Right lung (tissue), 10 donors: ENCODE measurements at places on chromosomes 1 and 21.

DNA sequence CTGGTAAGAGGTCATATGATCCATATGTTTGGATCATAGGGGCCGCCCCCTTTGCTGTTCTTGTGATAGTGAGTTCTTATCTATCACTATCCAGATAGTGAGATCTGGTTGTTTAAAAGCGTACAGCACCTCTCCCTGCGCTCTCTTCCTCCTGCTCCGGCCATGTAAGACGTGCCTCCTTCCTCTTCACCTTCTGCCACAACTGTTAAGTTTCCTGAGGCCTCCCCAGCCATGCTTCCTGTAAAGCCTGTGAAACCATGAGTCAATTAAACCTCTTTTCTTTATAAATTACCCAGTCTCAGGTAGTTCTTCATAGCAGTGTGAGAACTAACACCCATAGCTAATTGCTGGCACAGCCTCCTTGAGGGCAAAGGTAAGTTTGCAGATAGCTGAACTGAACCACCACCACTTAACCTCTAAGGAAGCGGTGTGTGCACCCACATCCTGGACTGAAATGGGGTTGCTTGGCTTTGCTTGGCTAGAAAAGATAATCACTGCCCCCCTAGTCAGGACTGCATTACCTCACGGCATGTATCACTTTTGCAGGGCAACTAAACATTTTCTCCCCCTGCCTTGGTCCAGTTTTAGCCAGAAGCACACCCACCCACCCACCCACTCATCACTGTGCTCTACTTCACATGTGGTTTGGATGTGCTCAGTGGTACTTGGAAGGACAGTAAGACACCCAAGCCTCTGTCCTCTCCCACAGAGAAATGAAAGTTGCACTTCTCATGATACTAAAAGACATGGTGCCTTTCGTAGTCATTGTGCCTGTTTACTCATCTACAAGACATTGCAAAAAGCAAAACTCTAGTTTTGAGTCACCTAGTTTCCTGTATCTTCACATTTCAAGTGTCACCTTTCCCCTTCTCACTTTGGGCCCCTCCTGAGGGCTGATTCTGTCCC, 23.1 kb upstream of the PTAFR start:
- DNase-seq = no peak

GRCh38 chr21:45262616-45263015, 25.1 kb downstream of the POFUT2 start:
- DNase-seq = no peak

GRCh38 chr21:43664358-43664757, 5.0 kb downstream of the RRP1B start:
- no peak for DNase-seq

DNA sequence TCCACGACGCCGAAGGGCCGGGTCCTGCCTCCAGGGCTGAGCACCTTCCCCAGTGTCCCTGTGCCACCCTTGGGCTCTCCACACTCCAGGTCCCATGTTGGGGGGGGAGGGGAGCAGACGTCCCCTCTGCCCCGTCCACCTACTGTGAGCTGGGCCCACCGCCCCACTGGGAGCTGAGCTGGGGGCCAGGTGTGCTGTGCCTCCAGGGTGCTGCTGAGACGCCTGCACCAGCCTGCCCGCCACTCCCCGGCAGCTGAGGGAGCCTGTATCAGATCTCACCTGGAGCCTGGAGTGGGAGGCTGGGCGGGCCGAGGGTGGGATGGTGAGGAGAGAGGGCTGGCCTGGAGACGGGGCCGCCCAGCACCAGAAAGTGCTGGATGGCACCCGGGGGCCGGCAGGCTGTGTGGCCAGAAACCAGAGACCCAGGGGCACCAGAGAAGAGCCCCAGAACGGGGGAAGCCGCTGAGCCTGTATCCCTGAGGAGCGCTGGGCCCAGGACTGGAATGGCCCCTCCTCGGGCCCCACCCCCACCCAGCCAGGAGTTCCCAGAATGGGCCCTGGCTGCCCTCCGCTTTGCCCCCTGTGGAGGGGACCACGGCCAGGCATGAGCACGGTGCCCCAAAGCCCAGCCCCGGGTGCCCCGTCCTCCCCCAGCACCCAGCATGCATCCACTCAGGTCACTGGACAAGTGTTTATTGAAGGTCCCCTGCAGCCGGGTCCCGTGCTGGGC, 3.4 kb downstream of the TNFRSF18 start:
- no peak for DNase-seq

DNA sequence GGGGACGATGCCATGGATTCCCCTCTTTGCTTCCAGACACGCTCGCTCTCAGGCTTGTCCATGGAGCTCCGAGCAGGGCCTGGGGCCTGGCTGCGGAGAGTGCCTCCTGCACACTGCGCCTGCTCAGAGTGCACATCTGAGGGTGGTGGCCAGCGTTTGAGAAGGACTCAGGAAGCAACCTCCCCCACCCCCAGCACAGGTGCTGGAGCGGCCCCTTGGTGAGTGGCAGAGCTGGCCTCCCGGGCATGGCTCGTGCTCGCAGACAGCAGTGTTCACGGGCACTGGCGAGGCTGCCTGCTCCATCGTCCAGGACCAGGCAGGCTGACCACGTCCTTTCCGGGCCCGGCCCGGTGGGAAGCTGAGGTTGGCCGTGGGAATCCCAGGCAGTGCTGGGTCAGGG, 2.8 kb downstream of the SPATC1L start:
- no peak for DNase-seq

DNA sequence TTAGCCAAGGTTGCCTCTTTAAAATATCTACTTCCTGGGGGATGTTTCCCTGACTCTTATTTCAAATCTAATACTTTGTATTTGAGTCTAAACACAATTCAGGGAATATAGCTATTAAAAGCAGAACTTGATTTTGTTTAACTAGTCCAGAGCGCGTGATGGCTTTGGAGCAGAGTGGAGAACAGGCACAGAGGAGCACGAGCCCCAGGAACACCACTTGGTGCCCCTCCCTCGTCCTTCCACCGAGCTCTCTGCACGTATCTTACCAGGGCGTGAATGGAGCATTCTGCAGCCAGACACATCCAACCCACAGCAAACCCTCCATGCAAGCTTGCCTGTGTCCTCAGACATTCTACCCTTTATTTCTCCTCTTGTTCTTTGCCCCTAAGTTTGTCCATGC, 14.1 kb downstream of the KIF26B start:
- DNase-seq = no peak

DNA sequence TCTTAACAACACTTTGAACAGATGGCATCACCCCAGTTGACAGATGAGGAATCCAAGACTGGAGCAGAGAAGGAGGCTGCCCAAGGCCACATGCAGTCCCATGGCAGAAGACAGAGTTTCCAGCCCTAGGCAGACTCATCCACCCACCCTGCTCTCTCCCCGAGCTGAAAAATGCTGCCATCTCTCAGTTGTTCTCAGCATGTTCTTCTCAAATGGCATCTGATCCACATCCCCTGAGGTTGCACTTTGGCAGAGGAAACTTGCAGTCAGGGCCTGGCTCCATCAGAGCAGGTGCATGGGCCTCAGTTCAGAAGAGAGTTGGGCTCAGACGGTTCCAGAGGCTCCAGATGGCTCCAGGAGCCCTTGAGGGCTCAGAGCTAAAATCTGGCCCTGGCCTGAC, 709.4 kb downstream of the MATN1 start:
- no peak for DNase-seq

GRCh38 chr1:50929376-50929958, 30.6 kb downstream of the FAF1 start:
- peak; percentile 5 for DNase-seq

GRCh38 chr1:224106568-224107281, 7.2 kb upstream of the FBXO28 start:
- peak; percentile 5 for DNase-seq

- peak; percentile 95 for DNase-seq
These were observed 13.4 kb downstream of the PLEKHO1 start for GRCh38 chr1:150162862-150163706.

DNA sequence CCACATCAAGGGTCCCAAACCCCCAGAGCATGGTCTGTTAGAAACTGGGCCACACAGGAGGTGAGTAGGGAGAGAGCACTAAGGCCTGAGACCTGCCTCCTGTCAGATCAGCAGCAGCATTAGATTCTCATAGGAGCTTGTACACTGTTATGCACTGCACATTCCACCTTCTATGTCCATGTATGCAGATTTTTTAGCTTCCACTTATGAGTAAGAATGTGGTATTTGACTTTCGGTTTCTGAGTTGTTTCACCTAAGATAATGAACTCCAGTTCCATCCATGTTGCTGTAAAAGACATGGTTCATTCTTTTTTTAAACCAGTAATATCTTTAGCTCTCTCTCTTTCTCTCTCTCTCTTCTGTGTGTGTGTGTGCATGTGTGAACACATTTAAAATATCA, 663 bp upstream of the GBP6 start:
- DNase-seq = no peak

- peak; percentile 61 for DNase-seq
These were observed 1.1 kb downstream of the ADGRL2 start for GRCh38 chr1:81801651-81802456.

DNA sequence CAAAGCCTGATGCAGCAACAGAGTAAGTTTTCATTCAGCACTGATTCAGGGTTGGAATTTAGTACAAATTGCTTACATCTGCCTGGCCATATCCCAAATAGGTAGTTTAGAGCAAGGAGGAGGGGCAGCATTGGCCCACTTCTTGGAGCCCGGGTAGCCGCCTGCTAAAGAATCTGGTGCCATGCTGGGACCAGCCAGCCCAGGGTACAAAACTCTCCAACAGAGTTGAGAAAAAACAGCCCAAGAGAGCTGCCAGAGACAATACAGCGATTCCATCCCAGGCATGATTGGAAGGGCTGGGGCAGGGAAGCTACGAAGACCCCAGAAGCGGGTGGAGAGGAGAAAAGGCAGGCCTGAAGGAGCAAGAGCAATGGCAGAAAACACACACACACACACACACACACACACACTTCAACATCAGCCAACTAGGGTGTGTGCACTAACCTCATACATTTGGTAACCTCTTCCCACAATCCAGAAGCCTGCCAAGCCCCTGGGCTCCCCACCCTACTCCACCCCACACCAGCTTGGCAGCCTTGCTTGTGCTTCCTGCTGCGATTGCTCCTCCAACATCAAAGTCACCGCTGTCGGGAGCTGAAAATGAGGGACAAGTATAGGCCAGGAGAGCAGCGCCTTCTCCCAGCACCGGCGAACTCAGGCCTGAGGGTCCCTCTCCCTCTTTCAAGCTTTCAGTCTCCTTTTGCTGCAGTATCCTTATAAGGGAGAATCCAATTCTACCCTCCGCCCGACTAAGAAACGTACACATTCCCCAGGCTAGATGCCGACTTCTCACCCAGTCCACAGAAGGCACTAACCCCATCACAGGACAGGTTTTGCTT, 1.2 kb downstream of the PIK3C2B start:
- peak; percentile 67 for DNase-seq

GRCh38 chr1:86866665-86867064, 47.3 kb downstream of the SELENOF start:
- DNase-seq = no peak

- DNase-seq = no peak
These were observed 20.5 kb upstream of the MYBPHL start for GRCh38 chr1:109327285-109327684.

DNA sequence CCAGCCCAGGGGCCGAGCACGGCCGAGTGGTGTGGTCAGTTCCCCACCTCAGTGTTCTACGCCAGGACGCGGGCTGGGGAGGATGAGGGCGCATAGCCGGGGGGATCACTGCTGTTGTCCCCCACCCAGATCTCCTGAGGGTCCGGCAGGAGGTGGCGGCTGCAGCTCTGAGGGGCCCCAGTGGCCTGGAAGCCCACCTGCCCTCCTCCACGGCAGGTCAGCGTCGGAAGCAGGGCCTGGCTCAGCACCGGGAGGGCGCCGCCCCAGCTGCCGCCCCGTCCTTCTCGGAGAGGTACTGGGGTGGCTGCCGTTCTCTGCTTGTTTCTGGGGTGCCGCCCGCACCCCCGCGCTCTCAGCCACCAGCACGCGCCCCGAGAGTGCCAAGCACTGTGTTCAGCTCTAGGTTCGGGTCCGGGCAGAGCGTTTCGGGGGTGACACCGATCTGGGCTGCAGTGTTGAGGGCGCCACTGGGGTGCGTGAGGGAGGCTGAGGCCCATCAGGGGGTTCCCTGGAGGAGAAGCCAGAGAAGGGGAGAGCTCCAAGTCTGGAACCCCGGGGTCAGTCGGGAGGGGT, 17.4 kb downstream of the SAMD11 start:
- DNase-seq = no peak

- peak; percentile 82 for DNase-seq
These were observed 12.1 kb upstream of the NES start for GRCh38 chr1:156689035-156689952.

GRCh38 chr1:5916572-5917280, 75.5 kb downstream of the NPHP4 start:
- DNase-seq = no peak

DNA sequence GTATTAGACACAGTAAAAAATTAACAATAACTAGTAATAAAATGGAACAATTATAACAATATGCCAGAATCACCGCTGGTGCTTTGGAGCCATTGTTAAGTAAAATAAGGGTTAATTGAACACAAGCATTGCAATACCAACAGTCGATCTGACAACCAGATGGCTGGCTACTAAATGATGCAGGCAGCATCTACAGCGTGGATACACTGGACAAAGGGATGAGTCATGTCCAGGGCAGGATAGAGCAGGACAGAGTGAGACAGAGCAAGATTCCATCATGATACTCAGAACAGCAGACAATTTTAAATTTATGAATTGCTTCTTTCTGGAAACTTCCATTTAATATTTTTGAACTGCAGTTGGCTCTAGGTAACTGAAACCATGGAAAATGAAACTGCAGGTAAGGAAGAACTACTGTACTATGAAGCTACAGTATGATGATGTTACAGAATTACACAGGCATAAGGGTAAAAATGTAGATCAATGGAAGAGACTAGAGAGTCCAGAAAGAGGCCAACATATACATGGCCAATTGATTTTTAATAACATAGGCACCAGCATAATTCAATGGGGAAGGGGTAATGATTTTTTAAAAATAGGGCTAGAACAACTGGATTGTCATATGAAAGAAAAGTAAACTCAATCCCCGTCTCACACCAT, 168.7 kb downstream of the RRAGC start:
- no peak for DNase-seq

DNA sequence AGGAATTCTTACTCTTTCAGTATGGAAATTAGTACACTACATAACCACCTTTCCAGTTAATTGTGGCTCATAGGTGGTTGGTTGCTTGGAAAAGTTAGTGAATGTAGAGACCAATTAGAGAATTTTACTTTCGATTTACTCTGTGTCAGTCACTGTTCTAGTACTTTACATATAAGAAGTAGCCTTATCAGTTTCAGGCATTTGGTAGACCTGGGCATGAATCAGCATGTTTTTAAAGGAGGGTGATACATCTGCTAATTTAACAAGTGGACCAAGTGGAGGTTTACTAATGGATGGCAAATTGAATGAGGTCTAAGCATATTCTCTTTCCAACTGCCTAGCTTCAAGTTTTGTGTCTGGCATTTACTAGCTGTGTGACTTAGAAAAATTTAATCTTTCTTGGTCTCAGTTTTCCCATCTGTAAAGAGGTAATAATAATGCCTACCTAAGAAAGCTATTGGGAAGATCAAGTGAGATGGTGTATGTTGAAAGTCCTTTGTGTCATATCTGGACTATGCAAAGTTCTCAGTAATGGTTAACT, 1158.6 kb downstream of the PLA2G4A start:
- DNase-seq = no peak

GRCh38 chr1:63413394-63413793, 46.0 kb downstream of the ALG6 start:
- DNase-seq = no peak
